ENCODE measurements at places on chromosomes 11 and 22. TPM values are rescaled to one million over a fixed set of nuclear protein-coding genes. Genes with fewer than 3 reads are reported as not detected.

UPK3A gene
- not detected for total RNA-seq

AIP gene
- total RNA-seq = 138 TPM

KCNA4 gene
- not detected for total RNA-seq

PIWIL4 gene
- total RNA-seq = 5.1 TPM

CARNS1 gene
- total RNA-seq = 0.16 TPM

PARVG gene
- total RNA-seq = 0.09 TPM
